SIG-M5 (cell line): ENCODE measurements at places on chromosomes 16 and 17.

GRCh38 chr17:62160816-62161215, 95.7 kb upstream of the MED13 start:
- DNase-seq, result no peak

DNA sequence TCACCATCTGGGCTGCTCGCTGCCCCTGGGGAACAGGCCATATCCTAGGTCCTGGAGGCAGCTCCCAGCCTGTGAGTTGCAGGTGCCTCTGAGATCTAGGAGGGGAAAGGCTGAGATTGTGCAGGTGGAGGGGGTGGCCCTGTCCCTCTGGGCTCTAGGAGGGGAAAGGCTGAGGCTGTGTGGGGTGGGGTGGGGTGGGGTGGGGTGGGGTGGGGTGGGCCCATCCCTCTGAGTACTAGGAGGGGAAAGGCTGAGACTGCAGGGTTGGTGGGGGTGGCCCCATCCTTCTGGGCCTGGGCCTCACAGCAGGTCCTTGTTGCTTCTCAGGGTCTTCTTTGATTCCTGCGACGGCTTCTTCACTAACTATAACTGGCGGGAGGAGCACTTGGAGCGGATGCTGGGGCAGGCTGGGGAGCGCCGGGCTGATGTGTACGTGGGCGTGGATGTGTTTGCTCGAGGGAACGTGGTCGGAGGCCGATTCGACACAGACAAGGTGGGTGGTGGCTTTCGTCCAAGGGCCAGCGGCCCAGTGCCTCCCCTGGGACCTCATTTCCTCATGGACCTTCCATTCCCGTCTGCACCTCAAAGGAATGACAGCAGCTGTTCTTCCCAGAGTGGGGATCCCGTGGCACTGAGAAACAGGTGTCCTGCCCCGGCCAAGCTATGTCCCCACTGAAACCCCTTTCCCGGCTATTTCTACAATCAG, 7.1 kb downstream of the ENGASE start:
- DNase-seq, result no peak

DNA sequence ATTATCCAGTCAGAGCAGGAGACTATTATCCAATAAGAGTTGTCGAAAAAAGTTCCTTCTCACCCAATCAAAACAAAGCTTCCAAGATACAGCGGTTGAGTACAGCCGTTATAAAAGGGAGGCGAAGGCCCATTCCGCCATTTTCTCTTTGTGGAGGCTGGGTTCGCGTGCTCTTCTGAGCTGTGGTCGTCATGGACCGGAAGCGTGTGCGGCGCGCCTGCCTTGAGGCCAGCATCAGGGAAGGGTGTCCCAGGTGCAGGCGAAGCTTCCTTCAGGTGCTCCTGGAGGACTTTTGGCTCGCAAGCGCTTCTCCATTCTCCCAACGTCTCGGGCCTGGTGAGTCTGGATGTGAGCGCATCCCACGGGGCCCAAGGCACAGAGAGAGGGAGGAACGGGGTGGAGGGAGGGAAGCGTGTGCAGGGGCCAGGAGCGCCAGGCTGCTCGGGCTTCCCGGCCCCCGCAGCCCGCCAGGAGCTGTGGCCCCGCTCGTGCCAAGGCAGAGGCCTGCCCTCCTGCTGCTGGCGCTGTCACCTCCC, 99.2 kb downstream of the GOSR1 start:
- no peak for DNase-seq

DNA sequence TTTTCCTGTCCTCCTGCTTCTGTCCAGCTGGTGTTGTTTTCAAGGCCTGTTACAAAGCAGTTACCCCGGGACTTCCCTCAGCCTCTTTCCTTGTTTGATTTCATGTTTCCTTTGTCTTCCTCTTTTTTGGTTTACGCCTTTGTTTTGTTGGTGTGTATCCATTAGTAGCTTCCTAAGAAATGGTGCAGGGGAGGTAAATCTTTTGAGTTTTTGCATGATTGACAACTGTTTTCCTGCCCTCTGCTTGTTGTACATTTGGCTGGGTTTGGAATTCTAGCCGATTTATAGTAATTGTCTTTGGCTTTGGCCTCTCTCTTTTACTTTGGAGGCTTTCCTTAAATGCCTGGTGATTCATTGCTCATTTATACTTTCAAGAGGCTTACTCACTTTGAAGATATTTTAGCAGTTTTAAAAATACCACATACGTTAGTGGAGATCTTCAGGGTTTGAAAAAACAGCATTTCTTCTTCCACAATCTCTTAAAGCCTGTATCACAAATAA, 32.8 kb downstream of the DNAH2 start:
- DNase-seq, result no peak

DNA sequence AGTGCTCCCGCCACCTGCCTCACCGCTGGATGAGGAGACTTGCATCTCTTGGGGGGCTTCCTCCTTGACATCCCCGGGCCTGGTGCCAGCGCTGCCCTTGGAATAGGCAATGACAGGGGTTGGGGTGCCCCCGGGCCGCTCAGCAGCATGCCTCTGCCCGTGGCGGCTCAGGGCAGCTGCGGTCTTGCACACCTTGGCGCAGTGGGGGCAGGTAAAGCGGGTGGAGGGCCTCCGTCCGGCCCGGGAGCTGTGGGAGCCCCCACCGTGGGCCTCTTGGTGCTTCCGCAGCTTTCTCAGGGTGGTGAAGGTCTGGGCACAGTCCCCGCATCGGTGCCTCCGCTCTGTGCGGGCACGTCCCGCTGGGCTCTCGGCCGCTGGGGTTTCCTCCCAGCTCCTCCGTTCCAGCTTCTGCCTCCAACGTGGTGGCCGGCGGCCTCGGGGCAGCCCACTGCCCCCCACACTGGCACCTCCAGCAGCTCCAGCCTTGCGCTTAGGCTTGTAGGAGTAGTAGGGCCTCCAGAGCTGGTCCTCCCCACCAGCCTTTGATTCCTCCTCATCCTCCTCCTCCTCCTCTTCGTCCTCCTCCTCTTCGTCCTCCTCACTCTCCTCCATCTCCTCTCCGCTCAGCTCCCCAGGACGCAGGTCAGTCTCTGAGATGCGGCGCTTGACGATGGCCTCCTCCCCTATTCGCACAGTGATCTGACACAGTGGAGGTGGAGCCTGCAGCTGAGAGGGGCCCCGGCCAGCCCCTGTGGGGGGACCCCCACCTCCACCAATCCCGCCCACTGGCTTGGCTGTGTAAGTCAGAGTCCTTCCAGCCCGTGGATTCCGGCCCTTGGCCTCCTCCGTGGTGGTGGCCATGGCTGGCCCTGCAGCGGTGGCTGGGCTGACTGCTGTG, 16.7 kb downstream of the ZBTB4 start:
- no peak for DNase-seq

DNA sequence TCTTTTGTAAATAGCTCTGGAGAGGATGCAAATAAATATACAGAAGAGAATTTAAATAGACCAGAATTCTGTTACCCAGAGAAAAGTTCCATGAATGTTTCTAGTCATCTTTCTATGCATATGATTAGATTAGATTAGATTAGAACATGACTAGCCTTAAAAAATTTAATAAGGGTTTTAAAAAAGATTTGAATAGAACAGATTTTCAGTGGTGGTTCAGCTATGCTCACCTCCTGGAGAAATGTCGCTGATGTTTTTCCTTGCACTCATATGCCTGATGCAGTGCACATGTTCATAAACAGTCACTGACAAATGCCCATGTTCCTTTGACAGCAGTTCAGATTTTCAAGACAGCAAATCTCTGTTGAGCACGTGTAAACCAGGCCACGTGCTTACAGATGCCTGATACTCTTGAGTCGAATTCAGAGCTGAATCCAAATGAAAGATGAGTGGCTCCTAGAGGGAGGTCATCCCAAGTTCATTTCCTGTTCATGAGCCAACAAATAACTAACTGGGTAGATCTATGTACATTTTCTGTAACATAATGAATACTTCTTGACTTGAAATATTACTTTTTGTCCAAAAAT, 19.9 kb upstream of the RAB11FIP4 start:
- no peak for DNase-seq

- DNase-seq, result no peak
Observed at GRCh38 chr17:63156986-63157385, 191.0 kb downstream of the TANC2 start.
